Activated T-cell treated with anti-CD3 and anti-CD28 coated beads, Interleukin-2, amount 50 U/mL, for 48 hours (primary cell): ENCODE measurements at places on chromosomes 5 and 9.

DNA sequence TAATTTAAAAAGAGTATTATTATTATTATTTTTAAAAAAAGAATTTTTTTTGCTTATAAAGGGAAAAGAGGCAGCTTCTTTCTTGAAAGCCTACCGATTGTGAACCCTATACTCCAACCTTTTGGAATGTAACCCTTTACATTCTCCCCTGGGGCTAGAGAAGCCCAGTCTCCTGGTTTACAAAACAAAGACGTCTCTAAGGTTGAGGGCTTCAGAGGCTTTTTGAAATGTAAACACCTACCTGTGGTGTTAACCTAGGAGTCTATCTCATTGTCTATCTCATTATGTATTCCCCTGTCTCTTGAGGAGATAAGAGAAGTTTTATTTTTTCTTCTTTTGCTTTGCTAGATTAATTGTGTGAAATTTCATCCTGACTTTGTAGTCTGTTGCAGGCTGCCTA lies 4.7 kb downstream of the TNFSF8 start:
- DNase-seq, result no peak

GRCh38 chr5:134477462-134478245 lies 47.8 kb upstream of the JADE2 start:
- no peak for DNase-seq

GRCh38 chr5:10317825-10318682 lies 10.4 kb upstream of the CMBL start:
- DNase-seq, result no peak

- no peak for DNase-seq
Observed at GRCh38 chr5:75620184-75620959, 9.1 kb downstream of the ANKDD1B start.

DNA sequence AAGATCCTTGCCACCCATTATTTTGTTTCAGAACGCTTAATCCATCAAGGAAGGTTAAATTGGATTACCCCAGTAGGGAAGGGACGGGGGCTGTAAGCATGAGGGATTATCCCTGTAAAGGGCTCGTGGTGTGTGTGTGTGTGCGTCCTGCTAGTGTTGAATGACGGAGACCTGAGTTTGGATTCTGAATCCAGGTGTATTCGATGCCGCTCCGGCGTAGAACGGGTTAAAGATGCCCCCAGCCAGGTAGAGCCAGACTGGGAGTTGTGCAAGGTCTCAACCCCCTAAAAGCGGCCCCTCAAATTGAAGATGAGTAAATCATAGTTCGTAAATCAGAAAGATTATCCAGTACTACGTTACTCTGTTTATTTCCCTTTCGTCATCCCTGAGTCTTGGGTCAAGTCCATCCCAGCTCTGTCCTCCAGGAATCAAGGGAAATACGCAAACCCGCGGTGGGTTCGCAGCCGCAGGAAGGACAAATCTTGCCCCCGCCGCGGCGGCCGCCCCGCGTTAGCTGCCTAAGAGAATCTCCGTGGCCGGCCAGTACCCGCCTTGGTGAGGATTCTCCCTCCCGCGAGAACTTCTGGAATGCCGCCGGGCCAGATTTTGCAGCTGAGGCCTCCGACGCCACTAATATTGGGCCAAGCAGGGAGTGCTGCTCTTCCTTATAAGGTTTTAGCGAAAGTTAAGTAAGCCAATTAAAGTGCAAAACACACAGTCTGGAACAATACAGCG lies 586 bp upstream of the MTAP start:
- no peak for DNase-seq

GRCh38 chr9:71001780-71002386 lies 119.5 kb downstream of the TRPM3 start:
- no peak for DNase-seq

GRCh38 chr9:124878021-124878420 lies 16.1 kb downstream of the ARPC5L start:
- no peak for DNase-seq

DNA sequence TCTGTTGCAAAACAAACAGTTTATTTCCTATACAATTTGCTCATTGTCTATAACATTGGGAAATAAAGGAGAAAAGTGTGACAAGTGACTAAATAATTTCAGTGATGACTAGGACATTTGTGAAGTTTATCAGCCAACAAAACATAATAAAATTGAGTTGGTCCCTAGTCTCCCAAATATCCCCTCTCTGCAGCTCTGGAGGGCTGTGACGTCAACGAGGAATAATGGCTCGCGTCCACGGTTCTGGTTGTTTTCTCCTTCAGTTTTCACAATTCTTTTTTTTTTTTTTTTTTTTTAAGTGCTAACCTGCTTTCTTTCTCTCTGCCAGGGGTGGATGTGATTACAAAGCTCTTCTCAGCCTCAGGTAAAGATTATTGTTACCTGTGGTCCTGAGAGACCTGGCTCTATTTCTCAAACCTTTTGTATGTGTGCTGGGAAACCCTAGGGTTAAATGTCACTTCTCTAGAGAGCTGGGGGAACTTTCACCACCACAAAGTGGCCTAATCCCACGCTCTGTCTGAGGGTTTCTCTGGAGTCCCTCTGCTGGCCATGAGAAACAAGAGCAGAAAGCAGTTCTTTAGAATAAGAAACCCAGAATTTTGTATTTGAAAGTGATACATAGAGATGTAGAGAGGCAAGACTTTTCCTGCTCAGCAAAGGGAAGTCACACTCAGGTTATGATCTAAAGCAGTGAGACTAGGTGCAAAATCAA lies 36.2 kb upstream of the ANKRD55 start:
- no peak for DNase-seq

- no peak for DNase-seq
Observed at GRCh38 chr5:132059043-132059695, 1.3 kb upstream of the IL3 start.

DNA sequence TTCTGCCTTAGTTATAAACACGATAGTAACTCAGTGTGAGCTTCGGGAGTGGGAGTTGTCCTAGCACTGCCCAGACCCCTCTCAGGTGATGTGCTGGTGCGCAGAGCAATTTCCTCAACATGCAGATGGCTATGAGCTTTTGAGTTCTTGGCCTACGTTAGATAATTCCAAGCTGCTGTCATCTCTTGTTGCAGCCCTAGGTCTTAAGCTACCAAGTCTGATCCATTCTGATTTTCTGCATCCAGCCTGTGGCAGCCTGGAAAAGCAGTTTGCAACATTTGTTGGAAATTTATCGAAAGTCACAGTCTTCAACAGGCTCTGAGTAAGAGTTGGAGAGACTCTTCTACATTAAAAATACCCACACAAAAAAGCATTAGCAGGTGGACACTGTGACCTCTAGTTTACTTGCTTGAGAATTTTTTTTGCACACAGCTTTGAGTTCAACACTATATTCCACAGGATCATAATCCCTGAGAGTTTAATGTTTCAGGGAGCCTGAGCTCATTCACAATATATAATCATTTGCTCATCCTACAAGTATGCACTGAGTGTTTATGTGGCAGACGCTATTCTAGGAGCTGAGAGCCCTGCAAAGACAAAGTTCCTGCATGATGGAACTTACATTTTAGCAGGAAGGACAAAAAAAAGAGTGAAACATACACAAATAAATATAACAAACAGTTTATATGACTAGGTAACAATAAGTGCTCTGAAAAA lies 91.6 kb downstream of the UBE2QL1 start:
- DNase-seq, result no peak

- no peak for DNase-seq
Observed at GRCh38 chr9:134951994-134952393, 34.3 kb upstream of the FCN1 start.
